ENCODE measurements at places on chromosomes 11 and 22.

GRCh38 chr11:95501761-95502266 lies 270.8 kb upstream of the SESN3 start:
- no peak for DNase-seq

- no peak for DNase-seq
Measured at GRCh38 chr11:119157063-119157462, 8.2 kb downstream of the ABCG4 start.

GRCh38 chr11:124951341-124951740 lies 2.7 kb upstream of the CCDC15 start:
- DNase-seq: no peak

- no peak for DNase-seq
Measured at GRCh38 chr11:12569499-12570425, 104.5 kb upstream of the TEAD1 start.

DNA sequence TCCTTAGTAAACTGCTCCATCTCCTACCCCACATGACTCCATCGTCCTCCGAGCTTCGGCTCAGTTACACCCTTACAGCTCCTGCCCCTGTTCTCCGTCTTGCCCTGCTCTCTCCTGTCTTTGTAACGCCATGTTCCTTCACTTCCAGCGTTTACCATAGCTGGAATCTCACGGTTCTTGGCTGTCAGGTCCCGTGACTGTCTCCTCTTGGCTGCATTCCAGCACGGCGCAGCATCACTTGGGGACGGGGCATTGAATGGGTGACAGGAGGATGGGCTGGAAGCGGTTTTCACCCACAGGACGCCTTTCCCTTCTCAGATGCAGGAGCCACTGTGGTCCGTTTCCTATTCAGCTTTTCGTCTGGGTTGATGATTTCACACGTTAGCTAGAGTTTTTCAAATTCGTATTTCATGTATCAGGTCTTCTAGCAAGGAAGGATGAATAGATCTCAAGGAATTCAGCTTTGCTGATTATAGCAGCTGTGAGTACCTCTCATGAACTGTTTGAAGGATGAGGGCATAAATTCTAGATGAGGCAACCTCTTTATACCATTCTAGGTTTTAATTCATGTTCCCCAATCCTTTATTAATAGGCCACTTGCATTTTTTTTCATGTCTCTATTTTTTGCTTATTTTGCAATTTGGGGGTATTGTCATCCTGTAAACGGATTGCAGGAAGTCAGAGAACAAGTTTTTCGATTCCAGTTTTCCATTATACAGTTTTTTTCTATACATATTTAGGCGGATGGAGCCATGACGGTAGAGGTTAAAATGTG lies 29.1 kb downstream of the ZBED4 start:
- DNase-seq: no peak

DNA sequence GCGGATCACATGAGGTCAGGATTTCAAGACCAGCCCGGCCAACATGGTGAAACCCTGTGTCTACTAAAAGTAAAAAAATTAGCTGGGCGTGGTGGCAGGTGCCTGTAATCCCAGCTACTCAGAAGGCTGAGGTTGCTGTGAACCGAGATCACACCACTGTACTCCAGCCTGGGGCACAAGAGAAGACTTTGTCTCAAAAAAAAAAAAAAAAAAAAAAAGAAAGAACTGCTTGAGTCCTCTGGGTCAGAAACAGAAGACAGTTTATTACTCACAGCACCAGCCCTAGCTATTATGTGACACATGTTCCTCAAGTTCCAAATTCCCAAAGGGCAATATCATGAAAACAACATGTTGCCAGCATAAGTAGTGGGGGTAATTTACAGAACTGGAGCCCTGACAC lies 1014.1 kb upstream of the RAG2 start:
- DNase-seq: no peak

GRCh38 chr22:49119551-49119952 lies 708.1 kb downstream of the BRD1 start:
- DNase-seq: no peak

DNA sequence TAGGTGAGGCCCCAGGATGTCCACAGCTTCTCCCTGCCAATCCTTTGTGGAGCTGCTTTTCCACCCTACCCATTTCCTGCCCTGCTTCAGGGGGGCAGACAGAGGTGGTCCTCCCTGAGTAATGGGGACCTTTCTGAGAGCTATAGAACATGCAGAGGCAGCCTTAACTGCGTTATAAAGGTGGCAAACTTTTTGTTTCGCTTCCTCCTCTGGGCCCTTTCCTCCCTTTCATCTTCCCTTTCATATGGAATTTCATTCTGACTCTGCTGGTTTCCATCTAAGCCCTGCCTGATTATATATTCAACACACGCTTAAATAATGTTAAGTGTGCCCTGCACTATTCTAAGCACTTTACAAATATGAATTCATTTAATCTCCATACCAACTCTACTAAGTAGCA lies 169.3 kb upstream of the E2F8 start:
- no peak for DNase-seq

GRCh38 chr11:88704485-88704884 lies 361.3 kb downstream of the GRM5 start:
- DNase-seq: no peak

- no peak for DNase-seq
Measured at GRCh38 chr11:94212898-94213297, 84.3 kb downstream of the PANX1 start.

GRCh38 chr11:14224395-14224794 lies 134.6 kb downstream of the RRAS2 start:
- DNase-seq: no peak

- DNase-seq: no peak
Measured at GRCh38 chr11:61840371-61840770, 12.3 kb downstream of the FADS2 start.

All from epithelial cell of prostate (primary cell).